Stimulated activated CD4-positive, alpha-beta T cell treated with anti-CD3 and anti-CD28 coated beads, Interleukin-2, amount 100 ng/mL, for 4 hours (primary cell): ENCODE measurements at places on chromosomes 16 and 17.

DNA sequence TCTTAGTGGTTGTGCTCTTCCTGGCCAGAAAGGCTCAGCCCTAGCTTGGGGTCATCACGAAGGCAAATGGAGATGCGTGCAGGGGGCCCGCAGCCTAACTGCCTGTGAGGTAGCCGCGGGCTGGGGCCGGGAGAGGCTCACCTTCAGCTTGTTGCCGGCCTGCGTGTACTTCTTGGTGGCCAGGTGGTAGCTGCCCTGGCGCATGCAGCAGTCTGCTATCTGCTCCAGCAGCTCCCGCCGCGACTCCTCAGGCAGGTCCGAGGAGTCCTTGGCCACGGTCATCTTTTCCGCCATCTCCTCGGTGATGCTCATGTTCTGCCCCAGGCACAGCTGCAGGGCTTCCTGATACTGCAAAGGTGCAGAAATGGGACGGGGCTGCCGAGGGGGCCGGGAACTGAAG is 13.0 kb upstream of the TMEM204 start:
- no peak for DNase-seq

DNA sequence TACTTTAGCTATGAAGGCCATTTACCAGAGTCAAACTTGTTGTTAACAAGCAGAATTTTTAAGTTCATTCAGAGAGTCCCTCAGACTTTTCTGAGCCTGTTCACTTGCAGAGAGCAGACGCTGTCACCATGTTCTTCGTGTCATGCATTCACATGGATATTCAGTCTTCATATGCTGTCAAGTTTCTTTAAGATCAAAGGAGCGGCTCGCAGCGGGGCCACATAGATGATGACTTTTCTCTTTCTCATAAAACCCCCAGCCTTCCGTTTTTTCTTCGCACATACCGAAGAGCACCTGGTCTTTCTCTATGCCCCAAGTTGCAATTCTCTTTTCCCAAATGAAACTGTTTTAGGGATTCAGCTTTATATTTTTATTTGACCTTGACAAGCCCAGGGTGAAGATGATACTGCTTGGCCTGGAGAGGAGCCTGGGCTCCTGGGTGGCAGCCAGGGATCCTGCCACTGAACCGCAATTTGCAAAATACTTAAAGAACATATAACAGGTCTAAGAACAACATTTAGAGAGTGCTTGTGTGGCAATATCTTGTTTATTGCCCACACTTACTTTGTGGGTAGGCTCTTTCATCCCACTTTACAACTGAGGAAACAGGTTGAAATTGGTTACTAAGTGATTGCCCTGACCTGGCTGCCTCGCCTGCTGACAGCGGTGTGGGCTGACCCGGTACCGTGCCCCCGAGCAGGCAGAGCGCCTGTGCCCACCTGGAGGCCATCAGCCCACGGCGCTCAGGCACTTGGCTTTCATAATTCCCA is 22.9 kb downstream of the SEC14L1 start:
- no peak for DNase-seq

DNA sequence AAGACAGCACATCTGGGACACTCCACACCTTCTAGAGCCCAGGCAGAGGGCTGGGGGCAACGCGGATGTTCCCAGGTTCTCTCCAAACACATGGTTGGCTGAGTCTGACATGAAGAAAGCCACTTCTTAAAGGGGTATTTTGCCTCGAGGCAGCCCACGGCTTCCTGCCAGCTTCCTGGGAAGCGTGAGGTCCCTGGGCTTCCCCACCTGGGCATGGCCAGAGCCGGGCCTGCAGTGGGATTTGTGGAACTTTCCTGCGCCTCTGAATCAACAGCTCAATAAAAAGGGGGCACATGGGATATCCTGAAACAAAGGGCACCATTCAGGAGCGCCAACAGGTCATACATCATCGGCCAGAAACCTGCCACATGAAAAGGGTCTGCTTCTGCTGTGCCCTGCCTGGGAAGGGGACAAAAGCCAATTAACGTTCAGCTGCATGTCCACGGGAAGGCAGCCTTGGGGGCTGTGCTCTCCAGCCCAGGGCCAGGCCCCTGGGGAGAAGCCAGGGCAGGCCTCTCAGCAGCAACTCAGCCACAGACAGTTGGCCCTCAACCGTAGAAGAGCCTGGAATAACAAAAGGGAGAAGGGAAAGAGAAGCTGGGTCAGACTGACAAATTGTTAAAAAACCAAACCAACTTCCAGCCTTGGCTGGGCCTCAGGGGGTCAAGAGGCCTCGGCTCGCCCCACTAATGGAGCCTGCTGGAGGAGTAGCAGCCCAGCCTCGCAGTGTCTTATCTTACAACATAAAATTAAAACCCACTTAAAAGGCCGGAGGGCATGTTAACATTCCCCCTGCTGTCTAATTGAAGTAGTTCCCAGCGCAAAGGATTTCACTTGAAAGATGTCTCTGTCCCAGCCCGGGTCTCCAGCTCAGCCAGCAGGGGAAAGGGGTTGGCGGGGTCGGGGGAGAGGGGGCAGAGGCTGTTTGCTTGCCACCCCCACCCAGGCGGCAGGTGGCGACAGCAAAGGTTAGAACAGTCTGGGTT is 34.2 kb downstream of the TBX4 start:
- DNase-seq: no peak

DNA sequence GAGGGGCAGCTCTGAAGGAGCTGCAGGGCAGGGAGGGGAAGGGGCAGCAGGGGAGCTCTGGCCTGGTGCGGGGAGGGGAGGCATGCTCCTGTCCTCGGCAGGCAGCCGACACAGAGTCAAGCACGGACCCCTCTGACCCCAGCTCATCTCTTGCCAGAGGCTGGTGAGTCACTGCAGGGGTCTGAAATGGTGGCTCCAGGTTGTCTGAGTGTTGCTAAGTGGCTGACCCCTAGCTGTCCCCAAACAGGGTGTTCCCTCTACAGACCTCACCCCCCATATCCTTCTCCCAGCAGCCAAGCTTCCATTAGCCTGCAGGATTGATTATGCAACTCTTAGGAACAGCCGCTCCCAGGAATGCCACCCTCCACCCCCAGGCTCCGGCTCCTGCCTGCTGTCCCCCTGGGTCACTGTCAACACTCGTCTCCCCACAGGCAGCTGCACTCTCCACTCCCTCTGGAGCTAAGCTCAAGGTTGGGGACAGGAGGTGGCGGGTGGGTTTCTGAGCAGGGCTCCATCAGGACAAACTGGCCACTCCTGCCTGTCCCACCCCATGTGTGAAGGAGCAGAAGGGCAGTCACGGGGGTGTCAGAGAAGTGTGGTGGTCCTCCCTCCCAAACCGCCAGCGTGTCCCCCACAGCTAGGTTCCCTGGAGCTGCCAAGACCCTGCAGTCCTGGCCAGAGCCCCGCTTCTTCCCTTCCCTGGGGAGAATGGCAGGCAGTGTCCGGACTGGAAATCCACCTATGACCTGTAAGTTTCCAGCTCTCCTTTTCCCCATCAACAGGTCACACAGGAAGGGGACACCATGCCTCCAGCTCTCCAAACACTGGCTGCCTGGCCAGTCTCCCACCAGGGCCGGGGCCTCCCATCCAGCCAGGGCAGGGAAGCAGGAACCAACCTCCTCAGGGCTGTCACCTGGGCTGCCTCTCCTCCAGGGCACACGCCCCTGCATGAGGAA is 1.0 kb downstream of the MYLK3 start:
- DNase-seq: no peak

DNA sequence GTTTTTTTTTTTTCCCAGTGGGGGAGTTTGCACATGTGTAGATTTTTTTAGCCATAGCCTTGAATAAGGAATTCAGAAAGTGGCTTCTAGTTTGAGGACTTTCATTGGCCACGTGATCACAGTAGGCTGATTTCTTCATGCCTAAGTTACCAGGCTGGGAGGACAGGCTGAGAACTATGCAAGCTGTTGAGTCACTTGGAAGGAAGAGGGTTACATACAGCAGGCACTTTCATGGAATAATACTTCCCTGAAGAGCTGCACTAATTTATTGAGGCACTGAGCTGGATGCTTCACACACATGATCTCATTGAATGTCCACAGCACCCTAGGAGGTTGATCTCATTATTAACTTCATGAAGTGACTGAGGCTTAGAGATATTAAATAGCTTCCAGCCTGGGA is 22.8 kb downstream of the PRKCB start:
- DNase-seq: no peak
